Endothelial cell of umbilical vein (primary cell): ENCODE measurements at places on chromosomes 13 and 19. TPM values are rescaled to one million over a fixed set of nuclear protein-coding genes. Genes with fewer than 3 reads are reported as not detected.

DNA sequence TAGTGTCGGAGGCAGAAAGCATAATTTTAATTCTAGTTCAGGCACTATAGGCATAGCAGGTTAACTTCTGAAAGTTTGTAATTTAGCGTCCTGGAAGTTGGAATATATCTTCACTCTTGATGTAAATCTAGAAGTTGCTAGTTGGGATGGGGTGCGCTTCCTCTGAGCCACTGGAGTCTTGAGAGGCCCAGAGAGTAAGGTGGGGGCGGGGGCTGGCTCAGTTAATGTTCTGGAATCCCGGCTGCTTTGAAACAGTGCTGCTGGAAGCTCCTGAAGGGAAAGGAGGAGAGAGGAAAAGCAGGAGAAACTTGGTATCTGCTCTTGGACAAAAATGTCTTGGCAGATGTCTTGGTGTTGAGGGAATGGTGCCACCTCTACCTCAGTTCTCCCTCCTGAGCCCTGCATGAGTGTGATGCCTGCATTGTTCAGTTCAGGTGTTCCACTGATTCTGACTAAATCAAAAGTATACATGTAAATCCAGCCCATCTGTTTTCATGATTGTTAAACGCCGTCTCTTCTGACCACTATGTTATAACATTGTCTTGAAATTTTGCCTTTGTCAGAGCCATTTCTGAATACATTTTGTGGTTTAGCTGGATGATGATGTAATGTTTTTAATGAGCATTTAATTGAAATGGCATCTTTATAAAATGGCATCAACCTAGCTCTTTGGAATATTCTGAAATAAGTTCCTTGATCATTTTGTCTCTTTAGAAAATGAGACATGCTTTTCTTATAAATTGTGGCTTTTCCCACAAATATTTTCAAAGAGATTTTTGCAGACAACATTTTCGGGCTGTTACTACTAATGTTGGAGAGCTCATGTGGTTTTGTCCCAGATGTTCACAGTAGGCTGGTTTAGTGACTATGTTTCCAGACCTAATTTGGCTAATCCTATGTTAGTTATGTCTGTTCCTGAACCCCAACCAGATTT, 202.7 kb downstream of the SHISA2 start:
- no peak for DNase-seq
- H3K4me1 ChIP-seq = no peaks in the 10 kb centered on the region
- no peak overlapping the region for H3K4me3 ChIP-seq
- no peaks in the 10 kb centered on the region for H3K27me3 ChIP-seq

- no peaks in the 10 kb centered on the region for H3K36me3 ChIP-seq
- no peak overlapping the region for H3K27ac ChIP-seq
- no peaks in the 10 kb centered on the region for H3K4me1 ChIP-seq
- no peak overlapping the region for H3K4me3 ChIP-seq
- DNase-seq = no peak
- no peaks in the 10 kb centered on the region for H3K27me3 ChIP-seq
Observed at GRCh38 chr19:13269348-13269747, 119.1 kb downstream of the IER2 start.

- no peaks in the 10 kb centered on the region for H3K27me3 ChIP-seq
- H3K36me3 ChIP-seq = no peaks in the 10 kb centered on the region
Observed at GRCh38 chr19:7947939-7948338, 4.5 kb upstream of the TIMM44 start.

DNA sequence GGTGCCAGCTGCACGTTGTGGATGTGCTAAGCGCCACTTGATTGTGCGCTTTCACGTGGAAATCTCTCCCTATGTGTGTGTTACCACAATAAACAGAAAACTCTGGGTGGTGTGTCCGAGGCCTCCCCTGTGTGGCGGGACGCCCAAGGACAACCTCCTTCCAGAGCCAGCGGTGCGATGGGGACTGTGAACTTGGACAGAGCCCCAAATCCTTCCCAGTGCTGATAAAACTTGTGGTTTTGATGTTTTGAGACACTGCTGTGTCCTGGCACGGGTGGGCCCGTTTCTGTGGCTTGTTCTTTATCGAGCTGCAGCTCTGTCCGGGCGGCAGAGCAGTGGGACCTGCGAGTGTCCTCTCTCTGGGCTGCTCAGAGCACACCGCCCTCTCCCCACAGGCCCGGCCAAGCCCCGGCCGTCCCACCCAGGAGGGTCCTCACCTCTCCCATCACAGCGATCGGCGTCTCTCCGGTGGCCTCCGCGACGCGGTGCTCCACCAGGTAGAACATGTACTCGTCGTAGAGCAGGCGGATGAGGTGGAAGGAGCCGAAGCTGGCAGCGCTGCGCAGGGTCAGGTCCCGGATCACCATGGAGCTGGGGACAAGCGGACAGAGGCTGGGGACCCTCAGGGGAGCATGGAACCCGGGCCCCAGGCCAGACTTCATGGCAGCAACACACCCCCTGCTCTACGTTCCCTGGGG, 18.8 kb upstream of the RANBP3 start:
- no peak overlapping the region for H3K27ac ChIP-seq
- DNase-seq = no peak
- H3K4me3 ChIP-seq = no peak overlapping the region
- peaks cover 12% of the 10 kb centered on the region for H3K36me3 ChIP-seq
- H3K27me3 ChIP-seq = no peaks in the 10 kb centered on the region

DNA sequence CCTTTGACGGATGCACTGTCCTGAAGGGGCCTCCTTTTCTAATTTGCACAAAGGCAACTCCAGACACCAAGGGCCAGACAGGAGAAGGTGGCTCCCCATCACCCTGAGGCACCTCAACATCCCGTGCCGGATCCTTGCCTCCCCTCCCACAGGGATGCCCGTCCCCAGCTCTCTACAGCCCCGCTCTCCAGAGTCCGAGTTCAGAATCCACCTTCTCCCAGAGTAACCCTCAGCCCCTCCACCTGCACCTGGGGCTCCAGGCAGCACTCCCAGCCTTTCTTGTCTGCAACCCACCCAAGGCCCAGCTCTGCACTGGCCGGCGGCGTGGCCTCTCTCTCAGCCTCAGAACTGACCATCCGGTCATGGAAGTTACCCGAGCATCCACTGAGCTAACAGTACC, 4.8 kb downstream of the NDUFB7 start:
- DNase-seq = no peak
- H3K27ac ChIP-seq = no peak overlapping the region
- no peaks in the 10 kb centered on the region for H3K36me3 ChIP-seq
- peaks cover 8% of the 10 kb centered on the region for H3K4me1 ChIP-seq
- H3K27me3 ChIP-seq = no peaks in the 10 kb centered on the region

- H3K4me1 ChIP-seq = peaks cover 25% of the 10 kb centered on the region
- H3K27ac ChIP-seq = no peak within 1 kb of the TSS
- DNase-seq = no peak
- H3K4me3 ChIP-seq = no peak within 1 kb of the TSS
- H3K27me3 ChIP-seq = no peaks in the 10 kb centered on the region
Observed at GRCh38 chr19:35041548-35042055, at the start of gene HPN. Gene HPN, plus strand, starts transcription at chr19:35041721. Its CDS starts 786 bp downstream, at chr19:35042507.

DNA sequence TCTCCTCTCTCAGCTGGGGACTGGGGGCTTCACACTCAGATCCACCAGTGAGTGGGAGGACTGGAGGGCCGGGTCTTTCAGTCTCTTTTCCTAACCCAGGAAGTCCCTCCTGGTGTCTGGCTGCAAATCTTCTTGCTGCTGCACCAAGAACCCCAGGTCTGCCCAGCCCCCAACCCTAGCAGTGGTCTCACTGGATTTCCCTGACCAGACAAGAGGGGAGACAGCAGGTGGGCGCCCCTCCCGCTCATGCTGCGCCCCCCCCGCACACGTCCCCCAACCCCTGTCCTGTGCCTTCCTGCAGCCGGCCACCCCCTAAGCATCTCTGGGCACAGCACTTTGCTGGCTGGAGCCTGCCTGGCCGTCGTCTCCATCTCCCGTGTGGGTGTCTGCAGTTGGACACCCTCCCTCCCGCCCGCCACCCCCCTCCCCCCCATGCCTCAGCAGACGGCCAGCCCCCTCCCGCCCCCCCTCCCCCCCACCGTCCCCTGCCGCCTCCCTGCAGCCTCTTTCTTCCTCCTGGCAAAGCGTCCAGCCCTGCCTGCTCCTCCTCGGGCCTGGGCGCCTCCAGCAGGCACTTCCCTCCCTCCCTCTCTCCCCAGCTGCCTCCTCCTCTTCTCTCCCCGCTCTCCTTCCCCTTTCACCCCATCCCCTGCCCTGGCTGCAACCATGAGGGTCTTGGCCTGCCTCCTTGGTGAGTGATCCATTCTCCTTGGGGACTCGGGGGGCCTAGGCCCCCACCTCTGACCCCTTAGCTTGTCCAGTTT, at the start of gene SSC5D:
TSS of gene SSC5D (plus strand) at position 513 of the 764 bp plus-strand sequence. CDS start at position 667, 154 bp downstream.
- H3K4me3 ChIP-seq = peak within 1 kb of the TSS; percentile 20
- H3K36me3 ChIP-seq = no peaks in the 10 kb centered on the region
- H3K27me3 ChIP-seq = no peaks in the 10 kb centered on the region
- DNase-seq = no peak

- DNase-seq = no peak
- peaks cover 11% of the 10 kb centered on the region for H3K27me3 ChIP-seq
- H3K4me3 ChIP-seq = no peak overlapping the region
Observed at GRCh38 chr13:98707281-98707999, 45.0 kb downstream of the SLC15A1 start.

GRCh38 chr13:60275208-60275607, 111.5 kb upstream of the DIAPH3 start:
- no peaks in the 10 kb centered on the region for H3K36me3 ChIP-seq
- no peak overlapping the region for H3K4me3 ChIP-seq
- H3K27me3 ChIP-seq = no peaks in the 10 kb centered on the region

GRCh38 chr19:13764821-13765394, 586 bp downstream of the MRI1 start:
- peaks cover 10% of the 10 kb centered on the region for H3K36me3 ChIP-seq
- peaks cover 12% of the 10 kb centered on the region for H3K4me1 ChIP-seq
- no peak overlapping the region for H3K27ac ChIP-seq
- no peaks in the 10 kb centered on the region for H3K27me3 ChIP-seq
- DNase-seq = no peak

C19orf67 gene
- total RNA-seq = 0.55 TPM in 1 of 2 replicates, not detected in the other

KLF2 gene
- total RNA-seq = 23.4 and 37.7 TPM in 2 replicates

TJP3 gene
- total RNA-seq = not detected in 2 replicates
